ENCODE measurements at places on chromosomes 6 and 20.

- DNase-seq, result no peak
Observed at GRCh38 chr6:73923905-73924485, 228.0 kb downstream of the CD109 start.

- no peak for DNase-seq
Observed at GRCh38 chr6:52994031-52994838, 849 bp downstream of the GSTA4 start.

GRCh38 chr6:136359851-136360250, 70.2 kb upstream of the BCLAF1 start:
- no peak for DNase-seq

DNA sequence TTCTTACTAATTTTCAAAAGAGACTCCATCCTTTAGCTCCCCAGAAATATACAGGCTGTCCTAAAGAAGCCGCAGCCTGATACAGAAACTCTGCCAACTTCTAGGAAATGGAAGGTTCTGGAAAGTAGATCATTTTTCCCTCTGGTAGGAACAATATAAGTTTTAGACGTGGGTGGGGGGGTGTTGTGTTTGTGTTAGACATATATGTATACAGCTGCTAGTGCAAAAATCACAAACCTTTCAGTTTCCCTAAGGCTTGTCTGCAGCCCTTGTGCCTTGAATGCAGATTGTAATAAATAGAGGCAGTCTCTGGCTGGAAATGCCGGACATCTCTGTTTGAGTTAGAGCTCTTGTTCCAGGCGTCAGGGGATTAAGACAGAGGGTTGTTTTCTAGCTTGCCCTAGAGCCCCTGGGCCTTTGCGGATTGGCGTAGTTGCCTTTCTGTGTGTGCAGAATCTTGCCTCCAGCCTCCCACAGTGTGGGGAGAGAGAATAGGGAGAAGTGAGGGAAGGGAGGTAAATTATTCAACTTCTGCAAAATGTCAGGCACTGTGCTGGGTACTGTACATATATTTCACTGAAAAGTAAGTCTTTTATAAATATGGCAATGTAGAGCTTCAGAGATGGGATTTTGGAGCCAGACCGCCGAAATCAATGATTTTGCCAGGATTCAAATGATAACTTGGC, 269.7 kb downstream of the PRL start:
- DNase-seq, result no peak

DNA sequence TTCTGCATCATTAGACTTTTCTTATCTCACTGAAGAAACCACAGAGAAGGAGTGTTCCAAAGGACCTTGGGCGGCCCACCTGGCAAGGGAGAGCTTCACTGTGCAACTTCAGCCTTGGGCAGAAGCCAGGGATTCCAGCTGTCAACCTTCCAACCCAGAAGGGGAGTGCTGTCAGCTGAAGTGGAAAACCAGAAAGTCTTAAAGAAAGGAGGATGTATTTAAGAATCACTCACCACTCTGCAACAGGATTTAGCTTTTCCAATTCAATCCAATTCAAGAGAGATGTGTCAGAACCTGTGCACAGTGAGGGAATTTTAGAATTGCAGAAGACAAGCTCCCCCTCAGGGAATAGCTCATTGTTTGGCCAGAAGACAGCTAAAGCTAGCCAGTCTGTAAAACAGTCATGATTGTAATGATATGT, 553.7 kb downstream of the CD83 start:
- DNase-seq, result peak; percentile 74

- no peak for DNase-seq
Observed at GRCh38 chr6:89432875-89433251, at the start of gene ANKRD6. Gene ANKRD6 (plus strand): TSS chr6:89433152. CDS start chr6:89566977, 133,825 bp downstream.

Data from RCC 7860 (cell line).